ENCODE measurements at places on chromosomes 7 and 10. TPM values are rescaled to one million over a fixed set of nuclear protein-coding genes. Genes with fewer than 3 reads are reported as not detected.
A peak's percentile ranks its signal among the peaks of the same experiment; 100 is the strongest.

The ZNF735 gene
- not detected for total RNA-seq

The CEP55 gene
- total RNA-seq: 3.5 TPM

The ASB4 gene
- 3.3 TPM for total RNA-seq

The HKDC1 gene
- total RNA-seq: 1.5 TPM

The EFCAB10 gene
- 23.2 TPM for total RNA-seq

The TSPAN13 gene
- 125 TPM for total RNA-seq

The CFAP43 gene
- 30.0 TPM for total RNA-seq

- DNase-seq: no peak
Measured at GRCh38 chr7:159103382-159104187, 41.1 kb downstream of the VIPR2 start.

- DNase-seq: no peak
Measured at GRCh38 chr7:98703916-98704315, 86.8 kb downstream of the NPTX2 start.

DNA sequence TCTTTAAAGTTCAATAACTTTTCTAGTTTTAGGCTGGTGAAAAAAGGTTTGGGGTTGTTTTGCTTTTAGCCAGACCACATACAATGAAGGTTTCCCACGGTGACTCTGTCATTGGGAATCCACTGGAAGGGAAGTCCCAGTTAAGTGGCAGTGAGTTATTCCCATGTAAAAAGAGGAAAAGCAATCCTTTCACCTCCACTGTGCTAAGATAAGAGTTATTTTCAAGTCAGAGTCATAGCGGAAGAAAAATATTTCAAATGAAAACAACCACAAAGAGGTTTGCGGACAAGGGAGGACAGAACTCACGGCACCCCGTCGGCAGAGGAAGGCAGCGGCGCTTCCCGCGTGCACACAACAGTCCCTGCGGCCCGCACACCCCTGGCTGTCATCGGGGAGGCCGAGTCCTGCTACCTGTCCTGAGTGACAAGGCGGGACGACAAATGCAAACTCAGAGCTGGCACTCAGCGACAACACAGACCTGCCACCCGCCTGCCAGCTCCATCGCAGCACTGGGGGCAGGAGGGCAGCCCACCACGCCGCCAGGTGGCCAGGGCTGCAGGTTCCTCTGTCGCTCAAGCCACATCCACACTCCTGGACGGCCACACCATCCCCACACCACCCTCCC, 9.3 kb upstream of the PAPOLB start:
- no peak for DNase-seq

- no peak for DNase-seq
Measured at GRCh38 chr10:105679781-105680180, 1038.7 kb downstream of the SORCS3 start.

DNA sequence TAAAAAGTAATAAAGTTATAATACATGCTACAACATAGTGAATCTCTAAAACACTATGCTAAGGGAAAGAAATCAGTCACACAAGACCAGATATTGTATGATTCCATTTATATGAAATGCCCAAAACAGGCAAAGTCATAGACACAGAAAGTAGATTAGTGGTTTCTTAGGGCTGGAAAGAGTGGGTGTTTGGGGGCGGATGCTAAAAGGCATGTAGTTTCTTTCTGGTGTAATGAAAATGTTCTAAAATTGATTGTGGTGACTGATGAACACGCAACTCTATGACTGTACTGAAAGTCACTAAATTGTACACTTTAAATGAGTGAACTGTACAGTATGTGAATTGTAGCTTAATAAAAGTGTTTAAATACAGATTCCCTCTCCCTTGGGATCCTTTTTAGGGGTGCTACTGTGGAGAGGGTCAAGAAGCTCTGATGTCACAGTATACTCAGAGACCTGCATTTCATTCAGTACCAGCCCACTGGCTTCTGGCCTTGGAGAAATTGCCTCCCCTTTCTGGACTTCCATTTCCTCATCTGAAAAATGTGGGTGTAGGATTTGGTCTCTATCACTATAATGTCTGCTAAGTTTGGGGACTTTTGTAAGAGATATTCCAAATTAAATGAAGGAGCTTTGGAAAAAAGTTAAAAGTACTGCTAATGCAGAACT, 46.4 kb downstream of the AOAH start:
- DNase-seq: no peak

- DNase-seq: peak; percentile 54
Measured at GRCh38 chr10:114635101-114635500, 23.0 kb downstream of the ABLIM1 start.

DNA sequence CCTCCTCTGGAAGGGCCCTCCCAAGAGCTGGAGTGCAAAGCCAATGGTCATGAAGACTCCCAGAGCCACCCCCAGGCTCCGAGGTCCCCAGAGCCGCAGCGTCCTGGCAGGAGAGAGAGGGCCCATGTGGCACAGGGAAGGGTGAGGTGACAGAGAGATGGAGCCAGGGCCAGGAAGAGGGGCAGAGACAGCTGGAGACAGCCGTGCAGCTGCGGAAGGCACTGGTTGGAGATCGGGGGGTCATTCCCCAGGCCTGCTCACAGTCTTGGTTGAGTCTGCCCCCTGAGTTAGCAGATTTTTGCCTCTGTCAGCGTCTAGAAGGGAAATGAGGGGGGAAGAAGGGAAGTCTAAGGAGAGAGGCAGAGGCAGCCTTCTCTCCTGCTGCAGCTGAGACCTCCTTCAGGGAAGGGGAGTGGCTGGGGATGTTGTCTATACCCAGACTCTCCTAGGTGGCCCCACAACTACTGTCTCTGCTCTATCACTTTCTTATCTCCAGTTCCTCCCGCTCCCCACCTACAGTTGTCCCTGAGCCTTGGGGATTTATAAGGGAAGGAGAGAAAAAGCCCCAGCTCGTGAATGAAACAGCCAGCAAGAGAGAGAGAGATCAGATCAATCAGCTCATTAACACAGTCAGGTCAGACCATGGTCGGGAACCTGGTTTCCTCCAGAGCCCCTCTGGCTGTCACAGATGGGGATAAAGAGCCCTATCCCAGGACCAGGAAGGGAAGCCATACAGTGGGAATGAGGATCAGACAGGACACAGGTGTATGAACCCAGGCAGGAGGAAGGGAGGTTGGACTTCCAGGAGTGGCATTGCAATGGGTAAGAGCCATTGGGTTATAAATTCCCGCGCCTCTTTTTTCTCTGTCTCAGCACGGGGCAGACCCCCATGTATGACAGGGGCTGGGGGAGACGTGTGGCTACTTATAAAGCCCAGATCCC, 1.2 kb downstream of the GAL3ST4 start:
- DNase-seq: peak; percentile 64

GRCh38 chr7:48285373-48285772, 114.1 kb downstream of the ABCA13 start:
- DNase-seq: no peak

GRCh38 chr7:32036557-32036956, 33.6 kb downstream of the PDE1C start:
- DNase-seq: no peak

- no peak for DNase-seq
Measured at GRCh38 chr7:48317360-48317759, 146.1 kb downstream of the ABCA13 start.

DNA sequence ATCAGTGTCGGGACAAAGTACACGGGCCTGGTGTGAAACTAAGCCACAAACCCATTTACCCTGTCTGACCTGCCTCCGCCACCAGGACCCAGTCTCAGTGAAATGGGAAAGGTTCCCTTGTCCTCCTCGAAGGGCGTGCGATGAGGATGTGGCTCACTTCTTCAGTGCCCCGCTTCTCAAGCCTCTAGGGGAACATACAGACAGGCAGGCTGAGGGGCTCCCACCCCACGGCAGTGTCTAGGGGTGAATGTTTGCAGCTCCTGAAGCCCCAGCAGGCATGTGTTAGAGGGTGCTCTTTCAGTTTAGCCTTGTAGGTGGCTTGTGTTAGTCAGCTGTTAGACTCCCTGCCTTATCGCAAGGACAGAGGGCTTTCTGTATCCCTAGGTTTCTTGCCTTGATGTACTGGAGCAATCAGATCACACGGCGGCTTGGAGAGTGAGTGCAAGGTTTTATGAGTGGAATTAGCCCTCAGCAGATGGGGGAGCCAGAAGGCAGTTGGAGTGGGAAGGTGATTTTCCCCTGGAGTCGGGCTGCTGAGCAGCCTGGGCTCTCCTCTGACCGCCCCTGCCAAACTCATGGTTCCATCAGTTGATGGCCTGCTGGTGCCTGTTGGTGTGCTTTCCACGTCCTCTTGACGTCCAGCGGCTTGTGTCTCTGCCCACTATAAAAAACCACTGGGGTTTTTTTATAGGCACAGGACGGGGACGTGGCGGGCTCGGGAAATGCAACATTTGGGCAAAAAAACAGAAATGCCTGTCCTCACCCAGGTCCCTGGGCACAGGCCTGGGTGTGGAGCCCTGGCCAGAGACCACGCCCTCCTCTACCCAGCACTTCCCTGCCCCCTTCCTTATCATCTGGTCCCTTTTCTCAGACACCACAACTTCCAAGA, 759 bp downstream of the NUDT1 start:
- no peak for DNase-seq

DNA sequence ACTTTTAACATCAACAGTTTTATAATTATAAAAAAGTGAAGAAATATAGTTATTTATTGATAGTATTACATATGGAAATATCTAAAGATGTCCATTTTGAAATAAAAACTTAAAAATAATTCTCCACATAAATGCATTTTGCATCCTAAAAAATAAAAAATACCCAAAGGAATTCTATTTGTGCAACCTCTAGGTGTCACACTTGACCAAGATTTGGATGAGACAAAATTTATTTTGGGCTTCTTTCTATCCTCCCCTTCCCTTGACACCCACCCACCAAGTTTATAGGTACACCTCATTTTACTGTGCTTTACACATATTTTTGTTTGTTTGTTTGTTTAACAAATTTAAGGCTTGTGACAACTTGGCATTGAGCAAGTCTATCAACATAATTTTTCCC, 3.3 kb upstream of the THSD7A start:
- DNase-seq: peak; percentile 39

- no peak for DNase-seq
Measured at GRCh38 chr7:93516834-93517233, 57.7 kb downstream of the CALCR start.

DNA sequence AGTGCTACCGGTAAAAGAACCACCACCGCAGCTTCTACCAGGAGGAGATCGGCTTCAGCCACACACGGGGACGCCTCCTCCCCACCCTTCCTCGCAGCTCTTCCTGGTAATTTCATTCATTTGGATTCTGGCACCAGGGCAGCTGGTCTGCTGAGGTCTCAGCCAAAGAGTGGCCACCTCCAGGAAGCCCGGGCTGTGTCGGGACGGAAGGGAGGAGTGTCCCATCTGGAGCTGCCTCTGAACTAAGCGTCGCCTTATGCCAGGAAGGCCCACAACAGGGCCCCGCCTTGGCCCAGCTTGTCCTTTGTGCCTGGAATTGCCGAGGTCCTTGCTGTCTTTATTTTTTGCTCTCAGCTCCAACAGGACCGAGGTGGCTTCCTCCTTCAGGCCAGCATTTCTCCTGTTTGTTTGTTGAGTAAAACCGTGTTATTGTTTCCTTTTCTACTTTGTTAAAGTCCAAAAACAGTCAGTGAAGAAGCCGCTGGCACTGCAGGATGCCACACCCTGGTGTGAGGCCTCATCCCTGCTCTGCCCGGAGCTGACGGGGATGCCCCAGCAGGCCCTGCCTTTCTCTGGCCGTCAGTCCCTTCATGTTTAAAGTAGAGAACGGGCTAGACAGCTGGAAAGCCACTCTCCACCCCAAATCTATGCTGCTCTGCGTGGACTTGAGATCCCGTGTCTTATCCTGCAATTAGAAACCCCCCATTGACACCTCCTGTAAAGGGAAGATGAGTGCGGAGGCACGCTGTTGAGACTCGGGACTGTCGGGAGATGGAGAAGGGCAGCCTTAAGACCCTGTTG, 24.5 kb upstream of the TTYH3 start:
- peak; percentile 47 for DNase-seq

DNA sequence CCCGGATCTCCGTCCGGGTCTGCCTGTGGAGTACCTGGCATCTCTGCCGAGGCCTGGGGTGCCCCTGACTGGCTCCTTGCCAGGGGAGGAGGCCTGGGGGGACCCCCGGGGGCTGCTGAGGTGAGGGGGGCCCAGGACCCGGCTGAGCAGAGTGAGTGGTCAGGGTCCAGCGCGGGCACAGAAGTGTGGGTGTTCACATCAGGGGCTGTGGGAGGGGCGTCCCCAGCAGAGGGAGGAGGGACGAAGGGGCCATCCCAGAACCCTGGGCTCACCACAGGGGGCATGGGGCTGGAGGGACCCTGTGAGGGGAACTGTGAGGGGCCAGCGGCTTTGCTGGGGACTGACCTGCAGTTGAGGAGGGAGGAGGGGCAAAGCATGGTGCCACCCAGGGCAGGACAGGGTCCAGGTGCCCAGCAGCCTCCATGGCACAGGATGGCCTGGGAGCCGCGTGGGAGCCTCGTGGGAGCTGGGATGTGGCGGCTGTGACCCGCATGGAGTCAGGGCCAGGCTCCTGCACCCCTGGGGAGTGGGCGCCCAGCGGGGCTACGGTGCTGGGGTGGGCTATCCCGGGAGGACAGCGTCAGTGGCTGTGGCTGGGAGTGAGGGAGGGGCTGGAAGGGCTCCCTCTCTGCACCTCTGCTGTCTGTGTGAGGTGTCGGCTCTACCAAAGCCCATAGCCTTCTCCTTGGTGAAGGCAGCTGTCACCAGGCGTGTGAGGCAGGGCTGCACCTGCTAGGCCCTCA, 91.2 kb downstream of the DNAJB6 start:
- DNase-seq: no peak

DNA sequence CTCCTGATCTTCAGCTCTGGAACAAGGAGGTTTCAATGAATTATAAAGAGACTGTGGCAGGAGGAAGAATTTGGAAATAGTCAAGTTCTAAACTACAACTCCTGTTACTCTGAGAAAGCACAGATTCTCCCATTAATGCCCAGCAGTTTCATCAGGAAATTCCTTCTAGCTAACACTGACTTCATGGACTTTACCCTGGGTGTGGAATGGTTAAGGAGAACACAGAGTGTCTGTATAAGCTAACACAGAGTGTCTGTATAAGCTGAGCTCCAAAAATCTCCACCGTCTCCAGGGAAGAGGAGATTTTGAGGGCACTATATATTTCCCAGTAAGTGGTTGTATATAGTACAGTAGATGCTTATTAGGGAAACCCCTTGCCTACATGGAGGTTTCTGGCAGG, 675.5 kb downstream of the XPNPEP1 start:
- no peak for DNase-seq

Data from lung (tissue), 17 donors.